ENCODE measurements at places on chromosomes 6 and 20.

DNA sequence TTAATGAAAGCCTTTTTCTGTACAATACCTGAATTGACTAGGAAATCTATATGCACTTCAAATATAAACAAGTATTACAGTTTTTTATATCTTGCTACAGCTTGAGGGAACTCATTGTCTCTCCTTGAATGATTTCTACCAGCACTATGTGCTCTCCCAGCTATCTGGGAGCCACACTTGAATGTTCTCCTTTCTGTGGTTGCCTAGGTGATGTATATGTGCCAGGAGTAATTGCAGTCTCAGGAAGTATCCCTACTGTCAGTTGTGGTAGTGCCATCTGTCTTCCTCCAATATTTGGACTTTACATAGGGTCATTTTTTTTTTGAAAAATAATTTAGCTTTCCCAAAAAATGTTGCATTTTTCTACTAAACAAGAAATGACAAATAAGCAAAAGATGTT, 288.0 kb upstream of the PLCB4 start:
- no peak for DNase-seq

GRCh38 chr20:47256668-47257236, 99.7 kb downstream of the ZMYND8 start:
- no peak for DNase-seq

- no peak for DNase-seq
Observed at GRCh38 chr6:168447700-168448099, 6.7 kb downstream of the SMOC2 start.

DNA sequence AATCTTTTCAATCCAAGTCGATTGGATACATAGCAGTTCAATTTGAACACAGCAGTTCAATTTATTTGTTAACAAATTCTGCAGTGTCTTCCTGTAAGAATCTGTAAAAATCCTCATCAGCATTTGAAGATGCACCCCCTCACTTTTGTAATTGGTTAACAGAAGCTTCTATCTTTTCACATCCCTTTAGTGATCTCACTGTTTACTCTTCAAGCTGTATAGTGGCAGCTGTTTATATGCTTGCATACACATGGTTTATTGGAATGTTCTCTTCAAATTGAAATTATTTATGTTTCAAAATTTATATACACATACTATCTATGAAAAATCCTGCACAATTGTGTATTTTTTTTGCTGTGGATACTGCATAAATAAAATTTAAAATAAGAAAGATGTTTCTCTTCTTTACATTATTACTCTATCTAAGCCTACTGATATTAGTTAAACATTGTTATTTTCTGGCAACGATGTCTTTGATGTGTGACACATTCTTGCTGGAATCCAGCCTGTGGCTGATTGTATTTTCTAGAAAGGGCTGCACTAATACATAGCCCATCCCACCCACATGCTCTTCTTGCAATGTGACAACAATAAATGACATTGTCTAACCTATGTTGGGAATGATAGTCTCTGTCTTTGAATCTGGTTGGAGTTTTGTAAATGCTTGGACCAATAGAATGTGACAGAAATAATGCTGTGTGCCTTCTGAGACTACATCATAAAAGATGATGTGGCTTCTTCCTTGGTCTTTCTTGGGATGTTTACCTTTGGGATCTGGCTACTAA, 573.0 kb downstream of the CD109 start:
- no peak for DNase-seq

DNA sequence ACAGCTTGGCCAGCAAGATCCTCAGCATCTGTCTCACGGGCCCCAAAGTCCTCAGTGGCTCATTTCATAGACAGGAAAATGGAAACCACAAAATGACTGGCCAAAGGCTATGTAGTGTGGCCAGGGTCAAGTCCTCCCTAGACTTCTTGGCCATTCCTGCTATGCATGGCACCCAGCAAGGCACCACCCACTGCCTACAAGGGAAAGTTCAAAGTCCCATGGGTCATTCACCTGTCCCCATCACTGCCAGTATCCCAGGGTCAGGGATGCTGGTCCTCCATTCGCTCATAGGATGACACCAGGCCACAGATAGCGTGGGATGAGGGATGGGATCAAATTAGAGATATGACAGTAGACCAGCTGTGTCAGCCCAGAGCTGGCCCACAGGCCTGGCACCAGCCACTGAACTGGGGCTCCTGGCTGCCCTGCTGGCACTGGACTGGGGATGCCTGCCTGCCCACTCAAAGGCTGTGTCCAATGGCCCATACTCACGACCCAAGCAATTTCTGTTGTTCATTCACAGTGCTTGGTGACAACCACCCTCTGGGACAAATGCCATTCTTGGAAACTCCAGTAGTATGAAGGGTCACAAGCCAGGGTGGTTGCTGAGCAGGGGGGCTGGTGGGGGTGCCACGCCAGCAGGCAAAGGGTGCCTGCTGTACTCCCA, 11.6 kb downstream of the ADISSP start:
- DNase-seq, result no peak

DNA sequence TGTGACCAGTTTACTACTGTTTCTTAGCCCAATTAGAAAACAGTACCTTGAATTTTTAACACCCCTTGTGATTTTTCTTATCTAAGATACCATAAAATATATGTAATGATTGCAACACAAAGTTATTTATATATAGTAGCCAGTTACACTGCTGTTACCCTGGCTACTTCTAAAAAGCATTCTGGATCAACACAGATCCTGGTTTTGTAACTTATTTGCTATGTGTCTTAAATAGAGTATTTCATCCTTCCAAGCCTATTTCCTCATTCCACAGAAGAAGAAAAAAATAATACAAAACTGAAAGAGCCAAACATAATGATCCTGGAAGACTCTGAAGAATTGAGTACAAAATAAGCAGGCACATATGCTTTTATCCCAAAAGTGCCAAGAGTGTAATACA, 19.0 kb upstream of the GSTA4 start:
- no peak for DNase-seq

DNA sequence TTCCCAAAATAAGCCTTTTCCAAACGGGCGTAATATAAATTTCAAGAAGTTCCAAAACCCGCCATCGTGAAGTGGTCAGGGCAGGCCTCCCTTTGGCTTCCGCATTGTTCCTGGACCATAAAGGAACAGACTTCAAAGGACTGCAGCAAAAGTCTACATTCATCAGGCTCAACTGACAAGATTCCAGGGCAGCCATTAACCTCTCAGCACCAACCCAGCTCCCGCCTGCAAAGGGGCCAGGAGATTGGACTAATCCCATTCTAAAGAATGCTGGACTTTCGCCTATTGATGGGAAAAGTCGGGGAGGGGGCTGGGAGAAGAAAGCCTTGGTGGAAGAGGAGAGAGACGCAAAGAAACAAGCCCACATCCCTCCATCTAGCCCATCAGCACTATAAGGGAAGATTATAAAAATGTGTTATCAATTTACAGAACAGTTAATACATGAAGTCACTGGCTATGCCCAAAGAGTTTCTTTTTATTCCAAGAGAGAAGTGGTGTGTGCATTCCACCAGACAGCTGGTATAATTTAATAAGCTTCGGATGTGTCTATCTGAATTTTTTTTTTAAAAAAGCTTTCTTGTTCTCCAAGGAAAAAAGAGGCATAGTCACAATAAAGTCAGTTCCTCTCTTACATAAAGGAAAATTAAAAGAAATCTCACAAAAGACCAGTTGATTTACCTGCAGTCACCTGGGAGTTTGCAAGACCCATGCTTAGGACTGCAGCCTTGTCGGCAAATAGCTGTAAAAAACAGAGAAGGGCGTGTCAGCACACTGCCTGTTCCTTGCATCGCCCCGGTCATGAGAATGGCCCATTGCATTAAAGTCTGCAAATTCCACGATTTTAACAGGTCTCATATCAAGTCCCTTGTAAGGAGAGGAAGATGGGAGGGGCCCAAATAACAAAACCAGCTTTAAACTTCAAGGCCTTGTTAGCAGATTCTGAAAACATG, 17.8 kb downstream of the JAG1 start:
- DNase-seq, result no peak

GRCh38 chr6:166849749-166850183, 106.6 kb downstream of the RNASET2 start:
- no peak for DNase-seq

DNA sequence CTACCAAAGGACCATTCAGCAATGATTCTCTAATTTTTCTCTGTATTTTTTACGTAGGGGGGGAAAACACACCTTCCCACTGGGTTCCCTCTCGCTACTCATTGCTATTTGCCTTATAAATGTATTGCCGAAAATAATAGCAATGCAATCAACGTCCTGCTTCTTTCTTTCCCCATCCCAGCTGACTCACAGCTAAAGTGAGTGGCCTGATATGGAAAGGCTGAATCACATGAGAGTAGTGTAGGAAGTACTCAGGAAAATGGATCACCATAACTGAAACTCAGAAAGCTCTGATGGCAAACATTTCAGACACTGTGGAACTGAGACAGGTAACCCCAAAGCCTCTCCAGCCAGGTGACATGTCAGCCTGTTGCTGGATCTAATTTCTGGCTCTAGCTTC, 49.3 kb upstream of the SRPK1 start:
- DNase-seq, result no peak

DNA sequence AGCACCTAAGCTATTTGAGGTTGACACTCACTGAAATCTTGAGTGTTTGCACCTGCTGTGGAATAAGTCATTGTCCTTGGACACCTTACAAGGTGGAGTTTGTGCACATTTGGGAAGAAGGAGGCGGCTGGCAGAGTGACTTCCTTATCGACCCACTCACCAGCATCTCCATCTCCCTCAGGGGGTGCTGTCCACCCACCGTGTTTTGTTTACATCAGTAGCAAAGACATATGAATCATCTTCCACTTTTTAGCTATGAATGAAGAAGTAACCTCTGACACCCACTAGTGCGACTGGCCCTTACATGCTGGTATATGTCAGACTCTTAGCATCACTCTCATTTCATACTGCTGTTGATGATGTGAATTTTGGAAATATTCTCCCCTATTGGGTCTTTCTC, 119.5 kb upstream of the SGK1 start:
- no peak for DNase-seq

- DNase-seq, result peak; percentile 56
Observed at GRCh38 chr20:38143646-38144554, 21.2 kb downstream of the TGM2 start.

GRCh38 chr6:124795643-124796463, 166.4 kb upstream of the RNF217 start:
- peak; percentile 65 for DNase-seq

Measured in adrenal gland (tissue), 19 donors.